Stimulated activated CD8-positive, alpha-beta memory T cell treated with anti-CD3 and anti-CD28 coated beads, Interleukin-15, amount 100 ng/mL, for 48 hours (primary cell): ENCODE measurements at places on chromosomes 6 and 20.

- no peak for DNase-seq
Observed at GRCh38 chr6:170003027-170003426, 251.6 kb downstream of the ERMARD start.

DNA sequence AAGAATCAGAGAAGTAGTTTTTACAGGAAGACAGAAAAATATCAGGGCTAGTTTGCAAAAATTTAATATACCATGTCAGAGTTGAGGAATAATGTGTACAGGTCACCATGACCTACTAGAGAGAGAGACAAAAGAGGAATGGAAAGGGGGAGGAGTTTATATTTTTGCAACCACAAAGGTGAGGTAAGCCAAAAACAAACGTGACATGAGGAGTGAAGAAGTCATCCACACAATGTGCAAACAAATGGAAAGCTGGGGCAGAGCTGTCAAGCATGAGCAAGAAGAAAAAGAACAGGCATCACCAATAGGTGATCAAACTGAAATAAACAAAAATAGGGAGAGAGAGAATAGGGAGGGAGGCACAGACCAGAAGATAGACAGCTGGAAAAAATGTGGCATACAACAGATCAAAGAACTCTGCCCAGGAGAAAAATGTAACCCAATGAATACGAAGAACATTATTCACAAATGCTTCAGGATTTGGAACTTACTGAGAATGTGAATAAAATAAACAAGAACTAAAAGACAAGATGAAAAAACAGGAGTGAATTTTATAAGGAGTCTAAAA, 15.5 kb downstream of the RARS2 start:
- DNase-seq = no peak

DNA sequence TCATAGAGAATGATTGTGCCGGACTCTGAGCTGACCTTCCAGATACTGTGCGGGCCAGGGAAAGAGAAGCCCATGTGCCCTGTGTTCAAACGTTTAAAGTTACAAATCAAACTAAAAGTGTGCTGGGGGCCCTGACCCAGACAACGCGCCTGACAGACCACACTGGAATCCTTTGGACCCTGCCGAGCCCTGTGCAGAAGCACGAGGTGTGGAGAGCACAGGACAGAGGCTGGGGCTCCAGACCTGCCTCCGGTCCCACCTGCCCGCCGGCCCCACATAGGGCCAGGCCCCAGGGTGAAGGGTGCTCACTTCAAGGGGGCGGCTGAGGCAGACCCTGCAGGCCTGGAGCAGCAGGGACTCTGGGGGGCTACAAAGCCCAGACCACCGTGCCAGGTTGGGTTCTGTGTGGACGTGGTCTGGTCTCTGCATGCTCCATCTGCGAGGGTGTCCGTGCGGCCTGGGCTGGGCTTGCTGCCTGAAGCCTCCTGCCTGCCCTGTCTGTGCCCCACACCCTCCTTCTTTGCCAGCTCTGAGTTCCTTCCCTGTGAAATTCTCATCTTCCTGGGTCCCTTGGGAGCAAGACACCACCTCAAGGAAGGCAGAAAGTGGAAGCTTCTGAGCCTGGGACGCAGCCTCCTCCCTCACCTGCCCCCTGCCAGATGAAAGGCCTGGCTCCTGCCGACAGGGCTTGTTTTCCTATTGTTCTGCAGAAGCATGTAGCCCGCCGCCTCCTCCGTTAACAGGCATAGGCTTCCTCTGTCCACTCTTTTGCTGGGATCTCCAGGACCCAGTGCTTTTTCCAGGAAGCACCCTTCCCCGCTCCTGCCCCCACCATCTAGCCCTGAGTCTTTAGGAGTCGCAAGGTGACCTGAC, 186.2 kb downstream of the ERMARD start:
- DNase-seq = no peak

GRCh38 chr6:38481851-38482250, 157.9 kb downstream of the BTBD9 start:
- no peak for DNase-seq

- DNase-seq = no peak
Observed at GRCh38 chr6:51289041-51289440, 470.4 kb downstream of the TFAP2B start.

DNA sequence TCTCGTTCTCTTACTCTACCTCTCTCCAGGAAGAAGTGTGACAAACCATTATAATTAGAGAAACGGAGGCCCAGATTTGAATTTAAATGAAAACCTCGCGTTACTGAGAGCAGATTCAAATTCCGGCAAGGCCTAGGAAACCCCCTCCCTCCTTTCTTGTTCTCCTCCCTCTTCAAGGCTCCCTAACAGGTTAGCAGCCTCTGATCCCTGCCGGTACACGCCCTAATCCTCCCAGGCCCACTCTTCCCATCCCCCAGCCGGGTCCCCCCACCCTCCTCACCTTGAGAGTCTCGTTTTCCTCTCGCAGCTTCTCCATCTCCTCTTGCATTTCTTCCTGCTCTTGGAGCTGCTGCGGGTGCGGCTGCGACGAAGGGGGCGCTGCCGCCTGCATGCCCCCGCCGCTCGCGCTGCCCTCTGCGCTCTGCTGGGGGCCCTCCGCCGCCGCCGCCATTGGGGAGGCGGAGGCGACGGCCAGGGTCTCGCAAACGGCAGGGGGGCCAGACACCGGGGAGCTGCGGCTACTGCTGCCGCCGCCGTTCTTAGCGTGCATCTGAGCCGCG, 3.8 kb downstream of the MTCL3 start:
- peak; percentile 18 for DNase-seq

DNA sequence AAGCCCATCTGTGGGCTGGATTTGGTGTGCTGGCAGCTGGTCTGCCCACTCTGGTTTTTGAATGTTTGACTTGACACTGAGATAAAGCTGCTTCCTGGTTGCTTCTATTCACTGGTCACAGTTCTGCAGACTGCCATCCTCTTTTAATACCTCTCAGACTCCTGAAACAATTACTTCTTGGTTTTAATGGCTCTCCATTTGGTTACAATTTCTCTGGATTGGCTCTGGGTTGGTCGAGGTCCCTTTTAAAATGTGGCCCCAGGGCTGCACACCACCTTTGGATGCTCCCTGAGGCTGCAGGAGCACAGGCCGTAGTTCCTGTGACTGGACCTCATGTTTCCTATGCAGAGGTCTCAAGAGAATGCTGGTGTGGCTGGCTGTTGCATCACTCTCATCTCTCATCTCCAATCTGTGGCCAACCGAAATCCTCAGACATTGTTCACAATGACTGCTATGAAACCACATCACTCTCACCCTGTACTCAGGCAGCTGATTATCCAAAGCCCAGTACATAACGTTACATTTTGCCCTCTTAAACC, 98.5 kb downstream of the INSM1 start:
- no peak for DNase-seq
